Daoy (cell line): ENCODE measurements at places on chromosomes 7 and 10.

DNA sequence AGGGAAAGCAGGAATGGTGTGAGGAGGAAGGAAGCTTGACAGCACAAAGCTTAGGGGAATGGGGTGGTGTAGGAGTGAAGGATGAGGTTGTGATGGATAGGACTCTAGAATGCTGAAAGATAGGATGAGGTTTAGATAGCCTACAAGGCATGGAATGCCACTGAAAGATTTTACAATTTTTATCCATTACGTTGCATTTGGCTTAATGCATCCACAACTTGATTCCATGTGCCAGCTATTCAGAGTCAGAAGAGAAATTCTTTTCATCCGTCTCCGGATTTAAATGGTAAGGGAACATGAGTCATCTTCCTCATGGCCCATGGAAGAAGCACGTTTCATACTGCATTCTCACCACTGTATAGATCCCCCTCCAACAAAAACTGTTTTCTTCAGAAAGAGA is 212.4 kb upstream of the BMPER start:
- DNase-seq = peak; percentile 42

DNA sequence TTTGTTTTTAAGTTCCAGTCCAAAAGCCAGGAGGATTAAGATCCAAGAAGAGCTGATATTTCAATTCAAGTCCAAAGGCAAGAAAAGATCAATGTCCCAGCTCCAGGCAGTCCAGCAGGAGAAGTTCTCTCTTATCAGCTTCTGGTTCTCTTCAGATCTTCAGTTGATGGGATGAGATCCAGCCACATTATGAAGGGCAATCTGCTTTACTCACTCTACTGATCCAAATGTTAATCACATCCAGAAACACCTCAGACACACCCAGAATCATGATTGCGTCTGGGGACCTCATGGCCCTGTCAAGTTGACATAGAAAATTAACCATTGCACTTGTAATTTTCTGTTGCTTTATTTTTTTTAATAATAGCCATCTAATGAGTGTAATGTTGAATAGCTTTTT is 178.4 kb downstream of the HERPUD2 start:
- DNase-seq = no peak

- peak; percentile 26 for DNase-seq
Observed at GRCh38 chr7:42283553-42283952, 46.5 kb upstream of the GLI3 start.

DNA sequence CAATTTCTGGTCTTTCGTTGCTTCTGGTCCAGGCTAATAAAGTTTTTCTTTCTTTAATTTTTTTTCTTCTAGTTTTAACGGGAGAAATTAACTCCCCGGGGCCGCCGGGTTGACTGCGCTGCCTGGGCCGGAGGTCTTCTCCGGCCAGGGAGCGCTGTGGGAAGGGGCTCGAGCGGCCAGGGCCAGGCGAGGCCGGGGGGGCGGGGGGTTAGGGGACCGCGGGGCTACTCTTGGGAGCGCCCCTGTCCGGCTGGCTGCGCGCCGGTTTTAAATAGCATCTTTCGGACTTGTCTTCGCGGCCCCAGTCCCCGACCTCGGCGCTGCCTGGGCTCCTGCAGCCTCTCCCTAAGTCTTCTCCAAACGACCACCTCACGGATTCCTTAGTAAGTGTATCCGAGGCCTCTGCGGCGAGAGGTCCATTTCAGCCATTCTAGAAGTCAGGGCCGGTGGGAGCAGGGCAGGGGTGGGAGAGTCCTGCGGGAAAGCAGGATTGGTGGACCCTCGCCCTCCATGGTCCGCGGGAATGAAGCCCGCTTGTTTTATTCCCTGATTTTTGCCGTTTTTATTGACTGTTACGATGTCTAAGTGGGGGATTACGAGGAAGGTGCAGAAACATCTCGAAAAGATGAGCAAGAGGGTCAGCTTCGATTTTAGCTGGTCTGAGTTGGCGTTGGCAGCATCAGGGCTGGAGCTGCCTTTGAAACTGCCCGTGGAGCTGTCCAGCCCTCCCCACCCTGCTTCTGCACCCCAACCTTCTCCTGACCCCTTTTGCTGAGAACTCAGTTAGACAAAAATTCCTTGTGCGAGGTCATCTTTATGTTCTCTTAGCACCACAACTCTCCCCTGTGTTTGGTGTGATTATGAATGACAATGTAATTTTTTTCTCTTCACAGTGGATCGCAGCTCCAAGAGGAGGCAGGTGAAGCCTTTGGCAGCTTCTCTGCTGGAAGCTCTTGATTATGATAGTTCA is 555 bp downstream of the PHF14 start:
- DNase-seq = peak; percentile 33

- DNase-seq = no peak
Observed at GRCh38 chr10:103556383-103557007, 63.0 kb downstream of the NEURL1 start.

DNA sequence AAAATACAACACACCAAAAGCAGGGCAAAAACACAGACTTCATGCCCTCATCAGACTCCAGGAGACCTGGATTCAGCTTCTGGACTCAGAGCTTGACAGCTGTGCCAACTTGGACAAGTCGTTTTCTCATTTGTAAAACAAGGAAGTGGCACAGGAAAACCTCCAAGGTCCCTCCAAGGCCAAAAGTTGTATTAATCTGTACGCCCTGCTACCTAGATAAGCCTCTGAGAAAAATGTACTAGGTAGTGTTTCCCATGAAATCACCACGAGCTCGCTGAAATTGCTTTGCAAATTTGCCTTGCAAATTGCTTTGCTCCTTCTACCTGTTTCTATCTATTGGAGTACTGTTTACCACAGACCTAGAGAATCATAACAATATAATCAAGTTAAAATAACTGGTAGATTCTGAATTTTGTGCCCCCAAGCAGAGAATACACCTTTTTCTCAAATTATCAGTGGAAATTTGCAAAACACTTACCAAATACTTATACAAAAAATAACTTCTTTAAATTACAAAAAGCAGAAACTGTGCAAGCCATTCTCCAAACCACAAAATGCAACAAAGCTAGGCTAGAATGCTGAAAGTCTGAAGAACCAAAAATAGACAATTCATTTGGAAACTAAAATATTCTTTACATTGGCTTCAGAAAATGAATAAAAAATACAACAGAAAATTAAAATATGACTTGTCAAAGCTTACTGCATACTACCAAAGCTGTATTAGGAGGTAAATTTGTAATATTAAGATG is 158.1 kb upstream of the CHST15 start:
- DNase-seq = no peak

DNA sequence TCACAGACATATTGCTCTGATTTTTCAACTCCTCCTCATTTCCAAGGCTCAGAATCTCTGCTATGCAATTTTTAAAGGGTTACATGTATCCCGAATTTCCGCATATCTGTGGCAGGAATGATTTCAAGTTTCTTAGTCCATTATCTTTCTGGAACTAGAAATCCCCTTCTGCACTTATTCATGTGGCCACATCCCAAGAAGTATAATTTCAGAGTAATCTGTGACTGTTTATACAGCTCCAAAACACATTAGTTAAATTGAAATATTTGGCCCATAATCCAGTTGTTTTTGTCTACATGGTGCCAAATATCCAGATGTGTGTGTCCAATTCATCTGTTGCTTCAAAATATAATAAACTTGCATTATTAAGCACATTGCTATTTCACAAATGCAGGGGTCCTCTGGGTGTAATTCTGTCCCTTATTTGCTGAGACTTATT is 271.2 kb downstream of the ARHGAP12 start:
- no peak for DNase-seq

- DNase-seq = no peak
Observed at GRCh38 chr10:114110174-114110972, 63.6 kb downstream of the CCDC186 start.

DNA sequence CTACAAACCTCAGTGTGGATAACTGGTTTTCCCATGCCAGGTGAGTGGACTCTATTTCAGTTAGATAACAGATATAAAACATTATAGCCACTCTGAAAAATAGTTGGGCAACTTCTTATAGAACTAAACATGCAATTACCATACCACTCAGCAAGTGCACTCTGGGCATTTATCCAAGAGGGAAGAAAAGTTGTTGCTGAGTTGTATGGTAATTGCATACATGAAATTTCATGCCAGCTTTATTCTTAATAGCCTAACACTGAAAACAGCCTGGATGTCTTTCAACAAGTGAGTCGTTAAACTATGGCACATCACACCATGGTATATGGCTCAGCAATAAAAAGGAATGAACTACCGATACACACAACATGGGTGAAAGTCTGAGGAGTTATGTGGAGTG is 10.6 kb upstream of the UPP1 start:
- no peak for DNase-seq

DNA sequence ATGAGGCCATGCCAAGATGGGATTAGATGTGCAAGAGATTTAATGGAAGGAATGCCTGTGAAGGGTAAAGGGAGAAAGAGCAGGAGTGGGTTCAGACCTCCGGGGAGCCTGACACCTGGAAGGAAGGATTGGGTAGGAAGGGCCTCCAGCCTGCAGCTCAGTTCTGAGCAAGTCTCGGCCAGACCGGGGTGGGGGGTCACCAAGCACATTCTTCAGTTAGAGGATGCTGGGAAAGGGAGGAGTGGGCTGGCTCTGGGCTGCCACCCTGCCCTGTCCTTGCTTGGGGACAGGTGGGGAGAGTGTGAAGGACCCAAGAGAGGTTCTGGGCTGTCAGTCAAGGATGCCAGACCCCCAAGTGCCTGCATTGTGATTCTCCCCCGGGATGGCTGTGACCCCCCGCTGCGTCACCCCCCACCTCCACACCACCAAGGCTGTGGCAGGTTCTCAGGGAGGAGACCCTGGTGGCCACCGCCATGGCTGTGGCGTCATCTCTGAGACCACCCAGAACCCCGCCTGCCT is 16.5 kb upstream of the PRKAG2 start:
- DNase-seq = no peak

- DNase-seq = no peak
Observed at GRCh38 chr10:28302012-28302637, 739 bp downstream of the MPP7 start.

GRCh38 chr7:1588978-1589377 is 19.1 kb upstream of the PSMG3 start:
- no peak for DNase-seq

DNA sequence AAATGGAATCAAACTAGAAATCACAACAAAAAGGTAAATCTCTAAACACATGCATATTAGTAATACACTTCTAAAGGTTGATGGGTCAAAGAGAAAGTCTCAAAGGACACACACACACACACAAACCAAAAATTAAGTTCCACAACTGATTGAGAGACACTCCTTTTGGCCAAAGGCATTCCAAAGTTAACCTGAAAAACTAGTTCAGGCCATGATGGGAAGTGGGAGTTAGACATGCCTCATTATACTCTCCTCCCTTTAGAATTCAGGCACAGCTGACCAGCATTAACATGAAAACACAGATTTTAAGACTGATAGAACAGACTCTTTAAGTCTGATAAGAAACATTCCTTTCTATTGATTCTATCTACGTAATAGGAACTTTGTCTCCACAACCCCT is 332.4 kb upstream of the IGFBP3 start:
- DNase-seq = no peak

DNA sequence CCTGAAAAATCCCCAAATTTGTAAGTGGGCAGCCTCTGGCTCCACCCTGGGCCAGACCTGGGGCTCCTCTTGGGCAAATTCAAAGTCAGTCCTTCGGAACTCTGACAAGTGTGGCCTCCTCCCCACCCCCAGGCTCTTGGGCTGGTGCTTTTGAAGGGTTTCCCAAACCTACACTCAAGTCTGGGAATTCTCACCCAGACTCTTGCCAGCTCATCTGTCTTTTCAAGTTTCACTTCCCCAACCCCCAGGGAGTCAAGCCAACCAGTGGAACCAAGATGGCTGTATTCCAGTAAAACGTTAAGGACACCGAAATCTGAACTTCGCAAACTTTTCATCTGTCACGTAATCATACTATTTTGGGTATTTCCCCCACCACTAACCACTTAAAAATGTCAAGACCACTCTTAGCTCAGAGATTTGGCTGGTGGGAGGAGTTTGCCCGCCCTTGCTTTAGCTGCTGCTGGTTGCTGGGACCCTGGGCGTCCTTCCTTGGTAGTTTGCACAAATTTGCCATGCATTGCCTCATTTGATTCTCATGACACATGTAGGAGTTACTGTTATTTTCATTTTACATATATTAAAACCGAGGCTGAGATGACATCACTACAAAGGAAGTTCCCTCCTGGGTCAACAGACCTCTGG is 1.7 kb upstream of the MYO1G start:
- DNase-seq = peak; percentile 87

DNA sequence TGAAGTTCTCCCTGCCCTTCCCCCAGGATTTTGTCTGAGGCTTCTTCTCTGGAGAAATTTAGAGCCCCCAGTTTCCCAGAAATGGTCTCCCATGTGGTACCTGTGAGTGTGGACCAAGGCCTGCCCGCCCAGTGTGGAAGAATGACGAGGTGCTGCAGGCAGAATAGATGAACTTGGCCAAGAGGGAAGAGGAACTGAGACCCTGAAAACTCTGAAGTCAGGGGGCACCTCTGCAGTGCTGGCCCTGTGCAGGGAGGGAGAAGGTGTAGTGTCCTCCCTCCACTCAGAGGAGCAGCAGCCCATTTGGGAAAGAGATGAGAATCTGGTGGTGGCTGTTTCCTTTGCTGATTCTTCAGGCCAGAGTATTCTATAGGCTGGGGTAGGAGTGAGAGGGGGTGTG is 115.2 kb upstream of the PCGF5 start:
- DNase-seq = no peak

DNA sequence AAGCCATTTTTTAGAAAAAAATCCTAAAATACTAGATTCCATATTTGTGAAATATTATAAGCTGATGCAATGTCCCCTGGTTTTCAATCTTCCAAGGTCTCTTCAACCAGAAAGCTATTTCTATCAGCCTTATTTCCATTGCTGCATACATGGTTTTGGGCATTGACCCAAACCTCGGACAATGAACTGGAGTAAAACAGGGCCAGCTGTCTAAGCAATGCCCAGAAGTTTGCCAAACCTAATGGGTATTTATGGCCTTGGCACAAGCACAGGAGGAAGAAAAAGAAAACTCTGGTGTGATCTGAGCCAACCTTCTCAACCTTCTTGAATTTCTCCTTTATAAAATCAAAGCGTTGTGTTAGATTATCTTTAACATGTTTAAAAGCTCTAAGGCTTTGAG is 402.3 kb downstream of the DNAJB9 start:
- DNase-seq = no peak

GRCh38 chr7:124856299-124856888 is 73.2 kb downstream of the POT1 start:
- DNase-seq = peak; percentile 30

DNA sequence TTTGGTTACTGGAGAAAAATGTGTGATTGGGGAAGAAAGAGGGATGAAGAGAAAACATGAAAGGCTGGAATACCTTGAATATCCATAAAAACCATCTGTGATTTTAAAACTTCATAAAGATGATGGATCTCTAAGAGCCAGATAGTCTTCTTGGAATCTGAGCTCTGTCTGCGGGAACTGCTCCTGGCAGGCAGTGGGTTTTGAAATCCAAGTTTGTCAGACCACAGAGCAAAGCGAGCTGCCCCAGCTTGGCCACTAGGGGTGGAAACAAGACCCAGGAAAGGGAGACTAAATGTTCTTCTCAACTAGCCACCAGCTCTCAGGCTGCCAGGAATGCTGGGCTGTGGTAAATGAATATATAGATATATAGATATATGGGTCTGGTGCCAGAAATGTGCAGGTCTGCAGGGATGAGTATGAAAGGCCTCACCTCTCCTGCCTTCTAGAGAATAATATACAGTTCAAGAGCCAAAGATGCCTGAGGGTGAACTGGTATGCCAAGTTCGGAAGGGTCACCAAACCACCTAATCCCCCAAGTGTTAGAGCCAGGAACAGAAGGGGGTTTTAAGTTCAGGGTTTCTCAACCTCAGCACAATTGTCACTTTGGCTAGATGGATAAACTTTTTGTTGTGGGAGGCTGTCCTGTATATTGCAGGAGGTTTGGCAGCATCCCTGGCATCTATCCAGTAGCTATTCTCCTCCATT is 208.8 kb downstream of the KCNMA1 start:
- DNase-seq = peak; percentile 50

GRCh38 chr10:33419311-33419710 is 84.8 kb upstream of the NRP1 start:
- DNase-seq = no peak
